ENCODE measurements at places on chromosomes 12 and 14.

- DNase-seq = no peak
Measured at GRCh38 chr14:99824776-99825175, 31.6 kb downstream of the EML1 start.

- DNase-seq = no peak
Measured at GRCh38 chr12:30197392-30198057, 413.8 kb upstream of the TMTC1 start.

DNA sequence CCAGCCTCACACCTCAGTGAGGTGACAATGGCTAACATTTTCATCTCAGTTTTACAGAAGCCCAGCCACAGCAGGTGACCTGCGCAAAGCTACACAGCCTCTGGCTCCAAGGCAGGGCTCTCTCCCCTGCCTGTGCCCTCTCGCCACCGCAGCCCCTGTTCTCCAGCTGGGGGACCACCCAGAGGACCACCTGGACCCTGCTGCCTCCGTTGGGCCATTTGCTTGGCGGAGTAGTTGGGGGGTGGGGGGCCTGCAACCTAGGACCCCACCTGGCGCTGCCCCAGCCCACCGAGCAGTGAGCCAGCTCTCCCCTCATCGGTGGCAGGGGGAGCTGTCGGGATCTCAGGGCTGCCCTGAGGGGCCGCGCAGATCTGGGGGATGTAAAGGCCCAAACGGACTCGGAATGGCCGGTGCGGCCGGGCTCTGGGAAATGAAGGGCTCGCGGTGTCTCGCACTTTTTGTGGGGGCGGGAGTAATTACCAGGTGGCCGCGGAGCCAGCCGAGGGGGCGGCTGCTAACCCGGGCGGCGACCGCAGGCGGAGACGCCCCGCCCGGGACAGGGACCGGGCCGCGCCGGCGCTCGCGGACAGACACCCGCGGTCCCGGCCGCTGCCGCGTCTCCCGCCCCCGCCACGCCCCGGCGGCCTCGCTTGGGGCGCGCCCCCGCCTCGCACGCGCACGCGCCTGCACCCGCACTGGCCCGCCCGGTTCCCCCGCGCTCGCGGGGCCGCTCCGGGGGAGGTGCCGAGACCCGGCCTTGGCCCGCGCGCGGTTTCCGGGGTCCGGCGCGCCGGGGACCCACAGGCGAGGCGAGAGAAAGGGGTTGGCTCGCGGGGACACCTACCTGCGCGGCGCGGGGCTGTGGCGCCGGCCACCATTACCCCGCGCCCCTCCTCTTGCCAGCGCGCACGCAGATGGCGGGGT lies 8.6 kb upstream of the GPR68 start:
- no peak for DNase-seq

- no peak for DNase-seq
Measured at GRCh38 chr14:99043756-99044155, 228.2 kb downstream of the BCL11B start.
